Activated T-cell treated with anti-CD3 and anti-CD28 coated beads, Interleukin-2, amount 50 U/mL, for 72 hours (primary cell): ENCODE measurements at places on chromosomes 2 and 18. TPM values are rescaled to one million over a fixed set of nuclear protein-coding genes. Genes with fewer than 3 reads are reported as not detected.

COL6A3 gene
- 12.0 TPM for total RNA-seq

STPG4 gene
- not detected for total RNA-seq

UGT1A6 gene
- total RNA-seq = not detected

CPLX4 gene
- not detected for total RNA-seq
